ENCODE measurements at places on chromosomes 3 and 15. TPM values are rescaled to one million over a fixed set of nuclear protein-coding genes. Genes with fewer than 3 reads are reported as not detected.

DNA sequence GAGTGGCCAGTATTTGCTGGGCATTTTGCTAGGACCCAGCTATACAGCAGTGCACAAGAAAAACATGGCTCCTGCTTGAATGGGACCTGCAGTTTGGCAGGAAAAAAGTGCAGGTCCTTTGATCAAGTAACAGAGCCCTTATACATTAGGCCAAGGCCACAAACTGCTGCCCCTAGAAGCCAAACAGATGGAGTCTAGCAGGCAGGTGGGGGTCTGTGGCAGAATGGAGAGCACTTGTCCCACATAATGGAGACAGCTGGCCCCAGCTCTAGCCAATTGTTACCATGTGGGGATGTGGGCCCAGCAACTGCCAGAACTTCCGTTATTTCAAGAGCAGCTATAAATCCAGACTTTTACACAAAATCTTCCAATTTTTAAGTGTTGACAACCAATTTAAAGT is 79.3 kb downstream of the SHQ1 start:
- DNase-seq, result no peak

DNA sequence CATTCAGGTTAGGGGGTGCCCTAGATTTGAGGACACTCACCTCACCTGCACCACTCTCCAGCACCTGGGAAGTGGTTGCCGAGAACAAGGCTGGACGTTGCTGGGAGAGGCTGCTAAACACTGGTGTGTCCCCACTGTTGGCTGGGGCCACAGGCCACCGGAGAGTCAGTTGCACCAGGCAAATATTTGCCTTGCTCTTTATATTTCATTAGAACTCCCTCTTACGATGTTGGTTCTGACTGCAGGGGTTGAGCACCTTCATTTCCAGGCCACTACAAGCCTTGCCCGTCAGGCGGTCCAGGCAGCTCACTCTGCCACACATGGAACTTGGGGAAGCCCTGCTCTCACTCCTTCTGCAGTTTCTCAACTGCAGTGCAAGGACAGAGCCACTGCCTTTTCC is 30.7 kb downstream of the HCN4 start:
- DNase-seq, result no peak

DNA sequence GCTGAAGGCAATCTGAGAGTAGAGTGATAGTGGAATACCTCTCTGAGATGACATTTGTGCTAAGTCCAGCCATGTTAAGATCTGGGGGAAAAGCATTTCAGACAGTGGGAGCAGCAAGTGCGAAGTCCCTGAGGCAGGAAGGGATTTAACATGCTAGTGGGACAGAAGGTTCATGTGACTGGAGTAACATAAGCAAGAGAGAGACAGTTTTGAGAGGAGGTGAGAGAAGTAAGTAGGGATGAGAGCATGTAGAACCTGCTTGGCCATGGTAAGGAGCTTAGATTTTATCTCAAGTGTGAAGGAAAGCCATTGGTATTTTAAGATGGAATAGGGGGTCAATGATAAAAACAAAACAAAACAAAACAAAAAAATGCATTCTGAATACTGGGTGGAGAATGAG is 358.6 kb upstream of the KCNH8 start:
- no peak for DNase-seq

GRCh38 chr15:42329992-42330391 is 29.3 kb upstream of the CAPN3 start:
- DNase-seq, result no peak

DNA sequence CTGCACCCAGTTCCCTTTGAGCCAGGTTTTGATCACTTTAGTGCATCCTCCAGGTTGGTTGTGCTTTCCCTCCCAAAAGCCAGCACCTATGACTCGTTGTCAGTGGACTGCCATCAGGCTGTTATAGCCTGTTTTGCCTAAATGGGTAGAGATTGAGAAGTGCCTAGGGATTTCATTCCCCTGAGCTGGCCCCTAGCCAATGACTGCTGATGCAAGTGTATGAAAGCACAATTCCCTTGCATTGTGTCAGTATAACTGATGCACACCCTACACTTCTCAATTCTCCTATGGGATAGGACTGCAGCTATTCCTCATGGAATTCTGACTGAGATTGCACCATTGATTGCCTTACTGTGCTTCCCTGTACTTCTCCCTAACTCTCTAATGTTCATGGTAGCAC is 102.1 kb upstream of the ARPP21 start:
- DNase-seq, result no peak

DNA sequence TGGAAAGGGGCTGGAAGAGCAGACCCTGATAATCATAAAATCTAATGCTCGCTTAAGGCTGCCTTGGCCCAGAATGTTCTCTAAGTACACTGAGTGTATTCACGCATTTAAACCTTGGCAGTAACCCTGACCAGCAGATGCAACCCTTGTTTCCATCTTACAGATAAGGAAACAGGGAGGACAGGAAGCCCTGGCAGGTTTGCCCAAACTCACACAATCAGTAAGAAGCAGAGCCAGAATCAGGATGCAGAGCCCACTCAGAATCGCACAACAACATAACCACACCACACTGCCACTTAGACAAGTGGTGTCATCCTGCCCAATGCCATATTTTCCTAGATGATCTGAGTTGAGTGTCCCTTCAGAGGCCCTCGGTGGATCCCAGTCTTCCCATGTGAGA is 214.5 kb upstream of the HES1 start:
- no peak for DNase-seq

The SLC2A2 gene
- not detected for total RNA-seq

The ZBTB20 gene
- 0.78 TPM for total RNA-seq

The RBMS3 gene
- total RNA-seq, result 11.1 TPM
